ENCODE measurements at places on chromosomes 2 and 18.
A peak's percentile ranks its signal among the peaks of the same experiment; 100 is the strongest.

- DNase-seq, result no peak
Measured at GRCh38 chr2:12090590-12090989, 344.2 kb downstream of the LPIN1 start.

- no peak for DNase-seq
Measured at GRCh38 chr2:38765149-38765548, 12.9 kb upstream of the GEMIN6 start.

GRCh38 chr18:52869942-52870907 lies 530.2 kb downstream of the DCC start:
- DNase-seq, result no peak

DNA sequence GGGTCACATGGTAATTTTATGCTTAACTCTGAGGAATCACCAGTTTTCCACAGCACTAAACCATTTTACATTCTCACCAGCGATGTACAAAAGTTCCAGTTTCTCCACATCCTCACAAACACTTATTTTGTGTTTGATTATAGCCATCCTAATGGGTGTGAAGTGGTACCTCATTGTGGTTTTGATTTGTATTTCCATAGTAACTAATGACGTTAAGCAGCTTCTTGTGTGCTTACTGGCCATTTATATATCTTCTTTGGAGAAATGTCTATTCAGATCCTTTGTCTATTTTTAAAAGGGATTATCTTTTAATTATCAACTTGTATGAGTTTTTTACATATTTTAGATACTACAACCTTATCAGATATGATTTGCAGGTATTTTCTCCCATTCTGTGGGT lies 42.0 kb downstream of the CCDC150 start:
- DNase-seq, result no peak

- DNase-seq, result no peak
Measured at GRCh38 chr2:43136876-43137275, 89.5 kb downstream of the ZFP36L2 start.

DNA sequence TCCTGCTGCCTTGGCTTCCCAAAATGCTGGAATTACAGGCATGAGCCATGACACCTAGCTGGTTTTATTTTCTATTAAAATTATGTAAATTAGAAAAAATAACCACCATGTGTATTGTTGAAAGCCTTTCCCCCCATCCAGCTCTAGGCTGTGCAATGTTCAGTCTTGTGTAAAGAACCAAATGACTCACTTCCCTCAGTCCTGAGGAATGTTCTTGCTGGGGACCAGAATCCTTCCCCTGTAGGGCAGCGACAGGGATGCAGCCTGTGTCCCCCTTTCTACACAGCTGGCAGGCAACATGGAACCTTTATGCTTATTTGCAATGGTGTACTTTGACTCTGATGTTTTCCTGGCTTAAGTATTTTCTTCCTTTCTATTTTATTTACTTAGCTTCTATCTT lies 29.4 kb downstream of the AOX1 start:
- no peak for DNase-seq

- DNase-seq, result no peak
Measured at GRCh38 chr2:23510471-23510870, 125.5 kb downstream of the KLHL29 start.

GRCh38 chr18:36064027-36064808 lies 3.1 kb downstream of the RPRD1A start:
- DNase-seq, result no peak

- no peak for DNase-seq
Measured at GRCh38 chr2:150916467-150917396, 344.9 kb downstream of the RBM43 start.

DNA sequence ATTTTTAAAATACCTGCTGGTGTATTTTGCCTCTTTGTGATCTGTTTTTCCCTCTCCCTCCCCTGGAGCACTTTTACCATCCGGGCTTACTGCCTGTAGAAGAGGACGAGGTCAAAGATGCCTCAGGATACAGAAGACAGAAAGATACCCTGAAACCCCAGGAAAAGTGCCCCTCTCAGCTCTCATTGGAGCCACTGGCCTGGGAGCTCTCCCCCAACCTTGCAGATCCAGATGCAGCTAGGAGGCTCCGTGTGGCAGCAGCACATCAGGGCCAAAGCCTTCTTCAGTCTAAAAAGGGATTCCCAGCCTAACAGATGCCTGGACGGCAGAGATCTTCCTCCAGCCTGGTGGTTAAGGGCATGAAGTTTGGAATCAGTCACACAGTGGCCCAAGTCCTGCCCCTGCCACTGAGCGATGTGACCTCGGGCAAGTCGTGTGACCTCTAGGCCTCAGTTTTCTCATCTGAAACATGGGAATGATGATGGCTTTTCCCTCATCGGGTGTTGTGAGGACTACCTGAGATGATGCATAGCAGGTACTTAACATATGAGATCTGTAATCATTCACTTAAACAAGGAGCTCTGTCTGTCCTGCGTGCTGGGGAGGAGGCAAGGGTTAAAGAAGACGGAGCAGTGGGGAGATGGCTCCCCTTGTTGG lies 239.4 kb downstream of the DYSF start:
- DNase-seq, result no peak

DNA sequence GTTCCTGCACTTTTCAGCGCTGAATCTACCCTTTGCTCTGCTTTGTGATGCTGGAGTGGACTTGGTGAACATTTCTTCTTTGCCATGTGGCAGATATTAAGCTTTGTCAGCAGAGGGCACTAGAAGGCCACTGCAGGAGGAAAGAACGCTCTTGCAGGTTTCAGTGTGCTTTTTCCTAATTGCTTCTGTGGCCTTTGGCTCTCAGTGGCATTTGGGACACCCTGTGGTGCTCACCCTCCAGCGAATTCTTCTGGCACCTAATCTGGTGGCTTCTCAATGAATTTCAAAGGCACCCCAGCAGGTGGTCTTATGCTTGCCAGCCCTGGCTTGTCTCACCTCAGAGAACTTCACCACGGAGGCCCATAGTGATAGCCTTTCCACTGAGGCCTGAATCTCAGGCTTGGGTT lies 146.7 kb downstream of the MYO3B start:
- DNase-seq, result no peak

DNA sequence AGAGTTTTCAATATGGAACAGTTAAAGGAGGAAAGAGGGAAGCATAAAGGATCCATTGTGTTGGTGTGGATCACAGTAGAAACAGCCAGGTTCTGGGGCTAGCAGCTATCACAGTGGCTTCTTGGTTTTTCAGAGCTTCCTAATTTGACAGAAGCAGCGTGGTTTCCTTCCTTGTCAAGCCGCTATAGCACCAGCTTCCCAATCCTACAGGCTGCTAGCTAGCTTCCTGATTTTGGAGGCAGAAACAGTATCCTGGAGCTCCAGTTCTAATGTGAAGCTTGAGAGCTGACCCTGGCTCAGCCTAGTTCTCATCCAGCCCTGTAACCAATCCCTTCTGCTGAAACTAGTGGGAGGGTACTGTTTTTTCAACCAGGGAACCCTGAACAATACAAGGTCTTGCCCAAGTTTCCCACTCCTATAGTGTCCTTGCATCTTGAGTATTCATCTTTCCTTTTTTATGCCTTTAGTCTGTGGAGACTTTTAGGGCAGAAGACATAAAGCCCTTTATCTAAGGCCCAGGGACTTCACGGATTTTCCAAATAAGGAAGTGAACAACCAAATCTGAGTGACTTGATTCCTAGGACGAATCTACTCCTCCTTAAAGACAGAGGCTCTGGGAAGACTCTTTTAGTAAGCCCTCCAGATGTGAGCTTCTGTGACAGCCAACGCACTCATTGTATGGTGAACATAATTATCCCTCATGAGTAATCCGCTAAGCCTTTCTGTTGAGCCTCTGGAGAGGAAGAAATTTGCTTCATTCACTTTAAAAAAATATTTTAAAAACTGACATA lies 33.8 kb downstream of the CCDC93 start:
- DNase-seq, result no peak

- no peak for DNase-seq
Measured at GRCh38 chr2:74226648-74227213, 28.3 kb downstream of the MTHFD2 start.

- DNase-seq, result no peak
Measured at GRCh38 chr2:169822785-169823392, 1.8 kb downstream of the METTL5 start.

- no peak for DNase-seq
Measured at GRCh38 chr2:149656996-149657395, 69.4 kb upstream of the MMADHC start.

DNA sequence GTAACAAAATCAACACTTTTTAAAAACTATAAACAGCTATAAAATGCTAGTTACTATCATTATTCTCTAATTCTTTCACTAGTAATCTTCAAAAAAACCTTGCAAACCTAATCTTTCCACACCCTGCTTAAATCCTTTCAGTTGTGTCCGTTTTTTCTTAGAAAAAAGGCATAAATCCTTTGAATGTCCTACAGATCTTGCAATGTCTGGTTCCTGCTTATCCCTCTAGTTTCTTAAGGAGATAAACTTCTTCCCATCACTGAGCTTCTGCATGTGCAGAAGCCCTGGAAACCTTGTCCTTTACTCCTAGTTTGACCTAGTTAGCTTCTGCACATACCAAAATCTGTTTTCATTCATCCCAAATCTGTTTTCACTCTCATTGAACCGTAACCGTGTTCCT lies 1.3 kb upstream of the PNO1 start:
- DNase-seq, result no peak

DNA sequence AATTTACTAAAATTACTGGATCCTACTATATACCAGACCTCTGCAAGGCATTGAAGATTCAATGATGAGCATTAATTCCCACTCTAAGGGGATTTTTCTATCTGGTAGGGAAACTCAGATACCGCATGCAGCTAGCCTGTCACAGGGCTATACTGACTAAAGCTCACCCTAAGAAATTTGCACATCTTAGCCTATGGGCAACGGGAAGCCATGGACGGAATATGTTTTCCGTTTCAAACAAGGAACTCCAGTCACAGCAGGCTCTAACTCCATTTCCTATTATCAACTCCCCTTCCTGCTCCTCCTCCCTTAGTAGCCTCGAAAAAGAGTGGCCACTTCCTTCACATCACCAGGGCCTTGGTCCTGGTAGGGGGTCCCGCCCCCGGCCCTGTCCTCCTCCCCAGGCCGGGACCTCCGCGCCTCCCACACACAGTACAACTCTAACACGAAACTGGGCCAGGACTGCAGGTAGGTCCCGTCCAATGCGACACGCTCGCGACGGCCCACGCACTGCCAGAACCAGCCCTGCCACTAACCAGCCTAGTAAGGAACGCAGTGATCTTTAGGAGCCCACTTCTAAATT lies 659 bp upstream of the COX5B start:
- peak; percentile 86 for DNase-seq

Measured in upper lobe of right lung (tissue), 1 donor.